ENCODE measurements at places on chromosomes 6 and 20.

DNA sequence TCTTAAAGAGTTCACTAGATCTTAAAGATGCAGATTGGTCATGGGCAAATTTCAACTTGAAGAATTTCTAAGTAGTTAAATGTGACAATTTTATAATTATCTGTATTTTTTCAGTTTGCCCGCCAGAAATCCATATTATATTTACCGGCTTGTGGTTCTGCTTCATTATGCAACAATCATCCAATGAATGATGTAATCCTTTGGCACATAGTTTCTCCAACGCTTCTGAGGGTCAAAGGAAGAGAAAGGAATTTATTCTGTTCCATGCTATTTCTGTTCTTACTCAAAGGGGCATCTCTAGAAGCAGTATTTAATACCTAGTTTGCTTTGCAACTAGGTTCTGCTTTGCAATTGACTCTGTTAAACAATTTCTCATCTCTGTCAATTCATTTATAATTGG is 359.3 kb upstream of the PLCB4 start:
- no peak for DNase-seq

DNA sequence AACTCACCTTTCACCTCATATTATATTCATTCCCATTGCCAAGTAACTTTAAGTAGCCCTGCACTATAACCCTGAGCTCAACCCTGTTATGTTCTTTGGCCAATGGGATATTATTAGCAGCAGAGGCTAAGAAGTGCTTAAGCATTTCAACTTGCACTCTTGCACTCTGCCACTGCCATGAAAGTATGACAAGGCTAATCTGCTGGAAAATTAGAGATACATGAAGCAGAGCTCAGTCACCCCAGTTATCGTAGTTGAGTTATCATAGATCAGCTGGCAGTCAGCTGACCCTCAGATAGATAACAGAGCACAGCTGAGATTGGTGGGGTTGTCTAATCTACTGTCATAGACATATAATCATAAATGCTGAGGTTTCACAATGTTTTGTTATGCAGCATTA is 209.4 kb upstream of the RUNX2 start:
- no peak for DNase-seq

GRCh38 chr6:74749211-74750147 is 456.4 kb downstream of the COL12A1 start:
- no peak for DNase-seq

DNA sequence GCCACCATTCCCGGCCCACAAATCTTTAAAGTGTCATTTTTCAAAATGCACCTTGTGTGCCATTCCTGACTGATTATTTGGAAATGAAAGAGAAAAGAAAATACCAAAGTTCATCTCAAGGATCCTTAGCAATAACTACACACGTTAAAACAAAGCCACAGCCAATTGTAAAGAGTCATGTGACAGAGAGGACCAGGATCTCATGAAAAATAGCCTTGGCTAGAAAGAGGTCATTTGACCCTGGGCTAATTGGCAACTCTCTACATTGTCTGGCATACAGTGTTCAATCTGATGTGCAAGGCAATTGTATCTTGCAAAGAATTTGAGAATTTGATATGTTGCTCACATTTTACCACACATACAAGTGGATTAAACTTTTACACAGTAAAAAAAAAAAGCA is 31.6 kb upstream of the HLA-G start:
- DNase-seq = no peak

DNA sequence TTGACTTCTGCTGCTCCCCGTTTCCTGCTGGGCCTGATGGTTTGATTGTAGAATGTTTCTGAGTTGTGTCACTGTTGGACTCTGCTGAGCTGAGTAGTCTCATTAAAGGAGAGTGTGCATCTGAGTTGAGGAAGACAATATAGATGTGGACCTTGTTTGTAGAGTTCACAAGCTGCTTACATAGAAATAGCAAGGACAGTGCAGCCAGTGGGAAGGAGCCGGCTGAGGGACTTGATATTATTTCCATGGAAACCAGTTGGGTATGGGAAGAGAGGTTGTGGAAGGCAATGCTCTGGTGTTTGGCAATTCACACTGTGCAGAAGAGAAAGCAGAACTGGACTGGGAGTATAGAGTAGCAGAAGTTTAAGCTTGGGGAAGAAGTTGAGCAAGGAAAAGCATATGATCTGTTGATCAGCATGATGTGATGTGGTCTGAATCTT is 14.8 kb downstream of the IGF2R start:
- no peak for DNase-seq

DNA sequence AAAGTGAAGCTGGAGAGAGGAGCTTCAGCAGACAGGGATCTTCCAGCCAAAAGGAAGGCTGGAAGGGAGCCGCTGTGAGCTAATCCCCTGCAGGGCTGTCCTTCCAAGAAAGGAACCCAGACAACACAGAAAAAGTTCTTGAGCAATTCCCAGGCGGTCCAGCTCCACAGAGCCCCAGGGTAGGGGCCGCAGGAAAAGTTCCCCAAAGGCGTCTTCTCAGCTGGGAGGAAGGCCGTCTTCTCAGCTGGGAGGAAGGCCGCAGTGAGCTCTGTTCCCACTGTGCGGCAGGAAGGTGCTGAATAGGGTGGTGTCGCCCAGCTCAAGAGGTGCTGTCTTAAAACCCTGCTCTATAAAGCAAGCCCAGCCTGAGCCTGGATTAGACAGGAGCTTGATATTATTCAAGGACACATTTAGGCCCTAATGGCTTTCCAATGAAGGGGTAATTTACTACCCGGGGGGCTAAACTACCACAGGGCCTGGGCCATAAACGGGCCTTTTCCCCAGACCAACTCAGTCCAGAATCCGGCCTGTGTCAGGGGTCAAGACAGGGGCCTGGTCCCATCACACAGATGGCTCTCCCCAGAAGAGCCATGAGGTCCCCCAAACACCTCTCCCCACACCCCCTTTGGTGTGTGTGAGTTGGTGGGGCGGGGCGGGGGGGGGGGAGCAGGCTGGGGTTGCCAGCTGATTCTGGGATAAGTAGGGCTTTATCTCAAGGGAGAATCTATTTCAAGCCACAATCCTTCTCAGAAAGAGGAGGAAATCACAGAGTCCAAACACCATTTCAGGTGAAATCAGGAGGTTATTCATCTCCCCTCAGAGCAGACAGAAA is 103.6 kb downstream of the NOL4L start:
- DNase-seq = no peak

GRCh38 chr6:39446909-39447308 is 124.4 kb upstream of the KCNK16 start:
- no peak for DNase-seq

GRCh38 chr20:19729672-19730071 is 28.4 kb upstream of the RIN2 start:
- no peak for DNase-seq

- DNase-seq = no peak
Observed at GRCh38 chr6:24329022-24329421, 28.8 kb downstream of the DCDC2 start.

DNA sequence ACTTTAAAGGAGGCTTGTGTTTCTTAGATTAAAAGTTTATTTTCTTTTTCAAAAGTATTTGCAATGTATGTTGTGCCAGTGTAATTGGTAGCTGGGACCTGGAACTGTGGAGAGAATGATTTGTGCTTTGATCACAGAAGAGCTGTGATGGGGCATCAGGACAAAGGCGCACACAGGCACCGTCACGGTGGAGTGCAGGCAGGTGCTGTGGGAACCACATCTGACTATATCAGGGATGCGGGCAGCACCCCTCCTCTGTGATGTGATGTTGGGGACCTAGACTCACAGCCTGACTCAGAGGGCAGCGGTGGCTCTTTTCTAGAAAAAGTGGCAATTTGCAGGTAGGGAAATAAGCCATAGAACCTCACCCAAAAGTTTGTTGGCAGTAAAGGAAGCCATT is 34.5 kb downstream of the SYTL3 start:
- no peak for DNase-seq

- no peak for DNase-seq
Observed at GRCh38 chr6:157188213-157188612, 135.1 kb downstream of the TMEM242 start.

- DNase-seq = no peak
Observed at GRCh38 chr6:154865291-154865690, 129.8 kb upstream of the TIAM2 start.

DNA sequence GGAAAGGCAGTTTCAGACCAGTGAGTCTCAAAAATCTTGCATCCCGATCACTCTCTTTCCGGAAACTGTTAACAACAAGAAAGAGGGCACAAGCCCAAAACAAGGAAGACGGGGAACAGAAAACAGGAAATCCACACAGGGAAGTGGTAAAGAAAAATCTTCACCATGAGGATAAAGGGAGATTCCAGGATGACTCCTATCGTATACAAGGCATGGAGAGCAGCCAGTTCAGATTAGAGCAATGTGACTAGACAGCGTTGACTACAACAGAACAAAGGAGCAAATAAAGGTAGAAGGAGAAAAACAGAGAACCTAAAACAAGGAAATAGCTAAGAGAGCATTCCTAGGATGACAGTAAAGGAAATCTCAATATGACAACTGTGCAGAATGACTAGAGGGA is 26.5 kb downstream of the VNN1 start:
- no peak for DNase-seq

DNA sequence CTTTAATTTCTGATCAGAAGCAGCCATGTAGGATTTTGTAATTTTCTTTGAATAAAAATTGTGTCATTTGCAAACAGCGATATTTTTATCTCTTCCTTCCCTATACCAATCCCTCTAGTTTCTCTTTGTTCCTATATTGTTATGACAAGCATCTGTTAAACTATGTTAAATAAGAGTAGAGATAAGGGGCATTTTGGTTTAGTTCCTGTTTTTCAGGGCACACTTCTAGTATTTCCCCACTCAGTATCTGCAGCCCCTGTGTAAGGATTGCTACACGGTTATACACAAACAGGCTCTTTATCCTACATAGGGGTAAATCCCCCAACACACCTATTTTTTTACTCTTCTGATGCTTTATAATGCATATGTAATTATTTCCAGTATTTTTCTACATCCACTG is 42.1 kb downstream of the TRERF1 start:
- no peak for DNase-seq

DNA sequence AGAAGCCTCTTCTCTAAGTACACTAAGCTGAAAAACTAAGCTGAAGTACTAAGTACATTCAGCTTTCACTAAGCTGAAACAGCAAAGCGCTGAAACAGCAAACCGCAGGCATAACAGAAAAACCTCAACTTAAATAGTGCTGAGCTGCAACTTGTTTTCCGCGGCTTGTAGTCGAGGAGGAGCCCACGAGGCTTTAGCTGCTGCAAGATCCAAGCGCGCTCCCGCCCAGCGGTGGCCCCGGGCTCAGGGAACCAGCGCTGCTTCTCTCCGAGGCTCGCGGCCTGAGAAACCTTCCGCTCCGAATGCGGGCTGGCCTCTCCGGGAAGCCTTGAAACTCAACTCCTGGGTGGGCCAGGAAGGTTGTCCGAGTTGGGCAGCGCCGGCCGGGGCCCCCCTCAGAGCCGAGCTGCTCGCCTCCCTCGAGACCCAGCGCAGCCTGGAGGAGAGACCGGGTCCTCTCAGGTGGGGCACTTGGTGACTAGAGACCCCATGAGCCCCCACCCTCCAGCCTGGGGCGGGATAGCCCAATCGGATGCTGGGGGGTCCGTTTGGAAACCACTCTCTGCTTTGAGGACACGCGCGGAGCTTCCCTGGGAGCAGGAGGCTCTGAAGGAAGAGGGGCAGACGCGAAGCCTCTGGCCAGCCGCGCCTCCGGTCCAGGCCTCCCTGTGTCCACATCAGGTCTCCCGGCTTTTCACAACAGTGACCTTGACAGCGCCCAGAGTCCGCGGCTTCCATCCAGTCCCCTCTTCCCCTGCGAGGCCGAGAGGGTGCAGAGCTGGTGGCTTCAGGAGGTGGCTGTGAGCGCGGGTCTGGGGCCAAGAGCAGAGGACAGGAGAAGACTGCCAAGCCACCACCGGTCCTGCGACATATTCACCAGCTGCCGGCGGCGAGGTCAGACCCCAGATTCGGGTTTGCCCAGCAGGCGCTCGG is 38.1 kb upstream of the HLA-E start:
- DNase-seq = peak; percentile 76

DNA sequence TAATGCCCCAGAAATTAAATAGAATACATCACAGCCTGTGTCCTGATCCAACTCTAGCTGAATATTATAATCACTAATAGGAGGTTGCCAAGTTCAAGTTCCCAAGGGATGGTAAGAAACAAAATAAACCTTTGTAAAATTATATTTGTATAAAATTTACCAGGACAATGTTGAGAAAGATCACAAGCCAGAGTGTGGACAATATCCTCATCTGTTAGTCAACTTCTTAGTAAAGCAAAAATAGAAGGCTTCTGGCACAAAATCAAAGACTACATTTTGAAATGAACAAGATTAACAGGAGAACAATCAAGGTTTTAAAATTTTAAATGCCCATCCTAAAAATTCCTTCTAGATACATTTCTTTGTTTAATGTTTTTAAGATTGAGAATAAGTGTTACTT is 290.4 kb upstream of the HSF2 start:
- no peak for DNase-seq

DNA sequence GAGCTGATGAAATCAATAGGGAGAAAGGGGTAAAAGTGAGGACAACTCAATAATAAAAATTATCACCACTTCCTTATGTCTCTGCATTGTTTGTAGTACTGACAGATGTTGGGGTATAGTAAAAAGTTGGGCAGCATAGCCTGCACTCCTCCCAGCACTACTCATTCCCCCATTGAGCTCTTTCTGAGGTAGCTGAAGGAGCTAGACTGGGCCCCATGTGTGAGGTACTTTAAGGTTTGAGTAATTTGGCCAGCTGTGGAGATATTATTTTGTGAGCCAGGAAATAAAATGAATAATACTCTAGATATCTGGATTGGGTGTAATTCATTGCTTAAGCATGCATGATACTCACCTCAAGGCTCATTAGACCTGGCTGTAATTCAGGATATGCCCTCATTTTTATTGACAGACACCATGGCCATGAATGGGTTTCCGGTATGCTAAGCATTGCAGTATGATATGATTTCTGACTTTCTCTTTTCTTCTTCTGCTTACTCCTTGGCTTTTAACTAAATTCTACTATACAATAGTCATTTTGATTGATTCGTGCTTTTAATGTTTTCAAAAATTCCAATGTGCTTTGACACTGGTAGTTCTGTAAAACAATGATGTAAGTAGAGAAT is 283.9 kb upstream of the RIMS1 start:
- DNase-seq = no peak

Data from activated CD4-positive, alpha-beta T cell treated with anti-CD3 and anti-CD28 coated beads, Interleukin-2, Interleukin-4, amounts not matched to agents 100 ng/mL and 50 ng/mL, durations not matched to agents 16 hours and 8 hours (primary cell).